ENCODE measurements at places on chromosomes 3 and 15.

DNA sequence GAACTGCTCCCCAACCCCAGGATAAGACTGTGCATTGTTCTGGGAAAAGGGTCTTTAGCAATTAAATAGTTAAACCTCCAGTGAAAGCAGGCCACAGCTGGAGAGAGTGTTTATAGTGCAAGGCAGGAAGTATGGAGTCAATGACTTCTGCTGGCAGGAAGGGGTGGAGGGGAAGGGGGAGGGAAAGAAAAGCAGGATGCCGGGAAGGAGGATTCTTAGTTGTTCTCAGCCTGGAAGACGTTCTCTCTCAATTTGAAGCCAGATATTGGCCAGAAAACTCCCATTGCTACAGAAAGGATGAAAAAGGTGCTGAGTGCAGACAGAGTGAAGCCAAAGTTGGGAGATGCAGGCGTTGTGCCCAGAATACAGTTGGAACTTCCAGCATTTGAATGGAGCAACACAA is 35.7 kb upstream of the ACTL6A start:
- DNase-seq: peak; percentile 92

- DNase-seq: no peak
These were observed 25.9 kb downstream of the RAD18 start for GRCh38 chr3:8937064-8938020.

- DNase-seq: peak; percentile 42
These were observed 15.0 kb downstream of the IL12A start for GRCh38 chr3:160003520-160004128.

DNA sequence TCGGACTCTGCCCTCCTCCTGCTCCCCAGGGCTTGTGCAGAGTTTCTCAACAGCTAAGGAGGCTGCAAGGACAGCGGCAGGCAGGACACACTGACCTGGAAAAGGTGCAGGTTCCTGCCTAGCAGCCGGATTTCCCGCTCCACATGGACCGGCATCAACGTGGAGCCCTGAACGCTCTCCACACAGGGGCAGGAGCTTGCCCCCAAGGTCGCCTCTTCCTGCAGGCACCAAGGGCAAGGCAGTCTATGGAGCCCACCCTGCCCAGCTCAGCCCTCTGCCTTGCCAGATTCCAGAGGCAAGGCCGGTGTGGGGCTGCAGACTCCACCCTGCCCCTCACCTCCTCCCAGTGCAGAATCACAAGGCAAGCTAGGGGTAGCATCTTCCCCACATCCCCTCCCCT is 10.7 kb downstream of the PLXNB1 start:
- DNase-seq: no peak

- no peak for DNase-seq
These were observed 38.7 kb upstream of the ROBO2 start for GRCh38 chr3:77001062-77001701.

Measured in left hindlimb (tissue), 1 donor.